GM12878 (cell line): ENCODE measurements at places on chromosomes 2 and 18. TPM values are rescaled to one million over a fixed set of nuclear protein-coding genes. Genes with fewer than 3 reads are reported as not detected.

DNA sequence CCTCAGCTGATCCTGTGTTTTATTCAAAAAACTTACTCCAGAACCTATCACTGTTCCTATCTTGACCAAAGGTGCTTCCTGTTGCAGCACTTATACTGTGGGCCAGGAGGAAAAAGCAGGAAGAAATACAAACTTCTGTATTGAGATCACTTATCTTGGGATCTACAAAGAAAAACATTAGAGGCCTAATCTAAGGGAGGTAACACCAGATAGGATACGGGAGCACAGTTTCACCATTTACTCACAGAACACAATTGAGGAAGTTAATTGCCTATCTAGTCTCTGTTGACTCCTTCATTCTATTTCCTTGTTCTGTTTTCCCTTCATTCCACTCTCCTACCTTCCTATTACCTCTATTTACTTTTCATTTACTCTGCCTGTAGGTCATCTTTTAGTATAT lies 287.2 kb upstream of the LINC00305 start:
- H3K36me3 ChIP-seq = no peaks in the 10 kb centered on the region
- no peaks in the 10 kb centered on the region for H3K4me1 ChIP-seq
- no peak for DNase-seq

DNA sequence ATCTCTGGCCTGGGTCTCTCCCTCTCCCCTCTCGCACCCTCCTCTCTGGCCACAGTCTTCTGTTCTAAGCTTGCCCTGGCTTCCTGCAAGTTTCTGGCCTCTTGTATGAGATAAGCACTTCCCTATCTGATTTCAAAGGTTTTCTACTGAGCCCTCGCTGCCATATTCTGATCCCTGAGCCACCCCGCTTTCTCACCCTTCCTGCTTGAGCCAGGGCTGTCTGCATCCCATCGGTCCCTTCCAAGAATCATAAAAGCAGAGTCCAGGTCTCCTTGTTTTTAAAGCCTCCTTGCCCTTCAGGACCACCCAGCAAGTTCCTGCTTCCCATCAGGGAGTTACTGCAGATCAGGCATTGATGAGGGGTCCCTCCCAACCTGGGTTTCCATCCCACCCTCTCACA lies 110.2 kb downstream of the PRKCE start:
- no peak for DNase-seq
- H3K4me3 ChIP-seq = no peak overlapping the region
- H3K4me1 ChIP-seq = peaks cover 15% of the 10 kb centered on the region
- H3K27me3 ChIP-seq = no peaks in the 10 kb centered on the region

Gene GALM
- 1.1 and 1.8 TPM in 2 replicates for total RNA-seq

Gene TGOLN2
- total RNA-seq = 62.6 and 64.7 TPM in 2 replicates

GRCh38 chr2:201441409-201441808 lies 9.8 kb downstream of the TRAK2 start:
- no peaks in the 10 kb centered on the region; the same call in 1 of the 2 replicates for H3K4me1 ChIP-seq
- H3K27me3 ChIP-seq = no peaks in the 10 kb centered on the region
- H3K36me3 ChIP-seq = no peaks in the 10 kb centered on the region
- DNase-seq = no peak
- H3K4me3 ChIP-seq = peak overlapping the region; percentile 1; the same call in 1 of the 2 replicates

DNA sequence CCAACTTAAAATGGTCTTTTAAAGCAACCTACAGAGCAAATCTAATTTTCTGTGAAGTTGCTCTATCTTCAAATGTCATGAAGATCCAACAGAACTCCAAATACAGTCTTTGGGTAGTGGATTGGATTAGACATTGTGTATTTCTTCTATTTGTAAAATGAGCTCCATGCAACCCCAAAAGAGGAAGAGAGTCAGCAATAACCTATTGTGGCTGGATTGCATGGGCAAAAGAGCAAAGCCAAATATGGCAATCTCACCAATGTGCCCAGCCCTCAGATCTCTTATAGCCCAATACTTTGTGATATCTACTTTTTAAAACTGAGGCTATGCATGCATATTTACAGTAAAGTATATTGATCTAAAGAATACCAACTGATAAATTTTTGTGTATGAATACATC lies 146.3 kb downstream of the TXNL1 start:
- H3K27ac ChIP-seq = no peak overlapping the region
- H3K4me1 ChIP-seq = no peaks in the 10 kb centered on the region
- H3K27me3 ChIP-seq = no peaks in the 10 kb centered on the region; the same call in 1 of the 2 replicates
- H3K4me3 ChIP-seq = no peak overlapping the region

Gene KCNJ3
- not detected in 2 replicates for total RNA-seq

GRCh38 chr2:43223521-43224001 lies 2.8 kb downstream of the ZFP36L2 start:
- H3K27ac ChIP-seq = peak overlapping the region; percentile 97
- no peaks in the 10 kb centered on the region for H3K27me3 ChIP-seq

Gene TANC1
- total RNA-seq = 0.48 and 0.59 TPM in 2 replicates

- H3K27ac ChIP-seq = no peak overlapping the region
- DNase-seq = no peak
- H3K27me3 ChIP-seq = no peaks in the 10 kb centered on the region
- H3K4me3 ChIP-seq = no peak overlapping the region
- H3K36me3 ChIP-seq = no peaks in the 10 kb centered on the region
- H3K4me1 ChIP-seq = no peaks in the 10 kb centered on the region
Observed at GRCh38 chr2:139201516-139201915, 421.3 kb upstream of the NXPH2 start.

Gene EGR4
- total RNA-seq = 0.16 TPM in 1 of 2 replicates, not detected in the other

DNA sequence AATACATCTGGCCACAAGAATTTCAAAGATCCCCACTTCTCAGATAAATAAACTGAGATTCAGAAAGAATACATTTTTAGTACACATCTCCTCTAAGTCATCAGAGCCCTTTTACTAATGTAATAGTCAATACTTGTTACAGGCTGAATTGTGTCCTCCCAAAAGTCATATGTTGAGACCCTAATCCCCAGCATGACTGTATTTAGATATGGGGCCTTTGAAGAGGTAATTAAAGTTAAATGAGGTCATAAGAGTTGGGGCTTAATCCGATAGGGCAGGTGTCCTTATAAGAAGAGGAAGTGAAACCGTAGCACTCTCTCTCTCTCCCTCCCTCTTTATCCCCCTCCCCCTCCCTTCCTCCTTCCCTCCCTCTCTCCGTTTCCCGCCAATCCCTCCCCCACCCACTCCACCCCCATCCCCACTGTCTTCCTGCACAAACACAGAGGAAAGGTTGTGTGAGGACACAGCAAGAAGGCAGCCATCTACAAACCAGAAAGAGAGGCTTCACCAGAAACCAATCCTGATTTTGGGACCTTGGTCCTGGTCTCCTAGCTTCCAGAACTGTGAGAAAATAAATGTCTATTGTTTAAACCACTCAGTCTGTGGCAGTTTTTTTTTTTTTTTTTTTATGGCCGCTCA lies 66.6 kb upstream of the ZNF397 start:
- no peaks in the 10 kb centered on the region for H3K27me3 ChIP-seq
- H3K4me3 ChIP-seq = no peak overlapping the region
- H3K36me3 ChIP-seq = no peaks in the 10 kb centered on the region
- H3K4me1 ChIP-seq = no peaks in the 10 kb centered on the region
- H3K27ac ChIP-seq = no peak overlapping the region

DNA sequence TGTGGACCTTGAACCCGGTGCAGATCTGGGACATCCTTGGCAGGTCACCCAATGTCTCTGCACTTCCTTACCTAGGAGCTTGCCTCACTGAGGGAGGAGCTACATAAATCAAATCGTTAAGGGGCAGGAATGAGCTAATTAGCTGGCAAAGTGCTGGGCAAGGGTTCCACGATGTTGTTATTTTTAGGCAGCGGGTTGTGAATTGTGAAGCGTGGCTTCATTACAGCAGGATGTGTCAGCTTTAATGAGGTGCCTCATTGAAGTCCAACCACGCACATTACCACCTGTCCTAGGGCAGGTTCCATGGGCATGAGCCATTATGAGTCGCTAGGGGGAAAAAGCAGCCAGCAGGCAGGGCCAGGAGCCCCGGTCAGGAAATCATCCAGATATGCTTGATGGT lies 127.0 kb upstream of the AGAP1 start:
- DNase-seq = no peak
- no peaks in the 10 kb centered on the region for H3K27me3 ChIP-seq
- no peaks in the 10 kb centered on the region for H3K36me3 ChIP-seq
- no peak overlapping the region for H3K4me3 ChIP-seq

- DNase-seq = no peak
- no peak overlapping the region for H3K27ac ChIP-seq
- H3K36me3 ChIP-seq = no peaks in the 10 kb centered on the region
- H3K4me3 ChIP-seq = no peak overlapping the region
- no peaks in the 10 kb centered on the region for H3K4me1 ChIP-seq
Observed at GRCh38 chr2:54855434-54855833, 132.0 kb downstream of the EML6 start.

Gene MYO5B
- 4.1 and 4.4 TPM in 2 replicates for total RNA-seq

DNA sequence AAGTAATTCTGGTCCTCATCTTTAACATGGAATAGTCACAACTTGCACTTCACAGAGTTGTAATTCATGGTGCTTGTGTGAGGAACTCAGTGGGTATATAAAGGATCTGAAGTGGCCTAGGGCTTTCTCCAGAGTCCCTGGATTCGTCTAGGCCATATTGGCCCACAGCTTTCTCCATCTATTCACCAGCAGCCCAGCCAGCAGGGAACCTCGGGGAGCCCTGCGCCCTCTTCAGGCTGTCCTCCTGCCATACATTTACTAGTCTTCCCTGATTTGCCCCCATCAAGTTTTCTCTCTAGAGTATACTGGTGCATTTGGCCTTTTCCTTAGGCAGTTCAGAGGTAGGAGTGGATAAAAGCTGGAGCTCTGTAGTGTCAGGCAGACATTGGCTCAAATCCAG lies 278.3 kb downstream of the MYCN start:
- H3K27me3 ChIP-seq = no peaks in the 10 kb centered on the region
- H3K4me3 ChIP-seq = no peak overlapping the region

Gene PSMA8
- total RNA-seq = not detected in 2 replicates

- H3K4me1 ChIP-seq = no peaks in the 10 kb centered on the region
- peaks cover 5% of the 10 kb centered on the region for H3K27me3 ChIP-seq
- H3K36me3 ChIP-seq = no peaks in the 10 kb centered on the region
- H3K27ac ChIP-seq = no peak overlapping the region
- no peak for DNase-seq
Observed at GRCh38 chr2:219570194-219570923, 980 bp downstream of the OBSL1 start.

DNA sequence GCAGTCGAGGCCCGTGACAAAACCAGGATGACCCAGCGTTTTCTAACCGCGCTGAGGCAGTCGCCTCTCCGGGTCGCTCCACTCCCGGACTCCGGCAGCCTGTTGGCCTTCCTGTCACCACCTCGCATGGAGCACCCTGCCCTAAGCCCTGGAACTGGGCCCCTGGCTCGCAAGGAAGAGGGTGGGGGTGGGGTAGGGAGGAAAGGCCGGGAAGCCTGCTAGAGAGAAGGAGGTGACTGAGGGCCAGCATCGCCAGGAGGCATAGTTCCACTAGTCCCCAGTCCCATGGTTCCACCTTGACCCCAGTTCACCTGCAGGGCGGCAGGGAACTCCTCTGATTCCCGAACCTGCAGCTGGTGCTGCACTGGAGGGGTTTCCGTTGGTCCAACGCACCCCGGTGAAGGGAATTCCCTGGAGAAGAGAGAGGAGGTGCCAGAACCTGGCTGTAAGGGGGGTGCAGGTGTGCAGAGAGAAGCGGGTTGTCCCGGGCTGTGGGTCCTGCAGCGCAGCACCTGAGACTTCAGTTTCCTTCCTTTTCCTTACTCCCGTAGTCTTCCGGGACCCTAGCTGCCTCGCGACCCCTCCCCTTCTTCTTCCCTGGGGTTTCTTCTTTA lies 11.8 kb upstream of the EN1 start:
- no peak overlapping the region for H3K4me3 ChIP-seq
- H3K27me3 ChIP-seq = peaks cover 34% of the 10 kb centered on the region

- H3K27ac ChIP-seq = no peak overlapping the region
- H3K4me3 ChIP-seq = no peak overlapping the region
- DNase-seq = no peak
- H3K27me3 ChIP-seq = no peaks in the 10 kb centered on the region; the same call in 1 of the 2 replicates
- H3K36me3 ChIP-seq = no peaks in the 10 kb centered on the region
- no peaks in the 10 kb centered on the region for H3K4me1 ChIP-seq
Observed at GRCh38 chr18:37566479-37567060, 972 bp upstream of the CELF4 start.

Gene DGUOK
- total RNA-seq = 69.2 and 74.2 TPM in 2 replicates

Gene ITGA4
- 75.0 and 87.9 TPM in 2 replicates for total RNA-seq

Gene PPP3R1
- total RNA-seq = 61.0 and 62.5 TPM in 2 replicates

Gene GPR35
- total RNA-seq = 0.56 and 1.1 TPM in 2 replicates

DNA sequence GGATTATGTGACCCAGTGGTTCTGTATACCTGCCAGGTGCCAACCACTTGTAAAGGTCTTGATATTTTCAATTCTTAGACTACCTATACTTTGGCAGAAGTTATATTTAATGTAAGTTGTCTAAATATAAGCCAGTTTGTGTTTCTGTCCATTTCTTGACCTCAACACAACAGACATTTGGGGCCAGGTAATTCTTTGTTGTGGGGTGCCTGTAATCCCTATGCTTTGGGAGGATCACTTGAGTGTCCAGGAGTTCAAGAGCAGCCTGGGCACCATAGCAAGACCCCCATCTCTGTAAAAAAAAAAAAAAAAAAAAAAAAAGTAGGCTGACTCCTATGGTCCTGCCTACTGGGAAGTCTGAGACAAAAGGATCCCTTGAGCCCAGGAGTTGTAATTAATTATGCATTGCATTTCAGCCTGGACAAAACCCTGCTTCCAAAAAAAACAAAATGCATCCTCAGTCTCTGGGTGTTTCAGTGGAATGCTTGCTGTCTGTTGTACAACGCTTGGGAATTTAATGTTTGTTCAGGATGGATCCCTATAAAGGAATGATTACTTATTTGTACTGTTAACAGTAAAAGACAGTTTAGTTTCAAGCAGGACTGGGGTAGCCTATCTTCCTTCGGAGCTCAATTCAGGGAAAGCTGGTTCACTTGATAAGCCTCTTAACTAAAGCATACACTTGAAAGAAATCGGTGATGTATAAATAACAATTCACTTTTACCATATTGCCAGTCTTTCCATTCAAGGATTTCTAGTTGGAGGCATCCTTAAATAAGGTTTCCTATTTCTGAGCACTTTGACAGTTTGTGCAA lies 3.4 kb downstream of the RPS27A start:
- no peak for DNase-seq
- no peaks in the 10 kb centered on the region for H3K27me3 ChIP-seq
- H3K27ac ChIP-seq = no peak overlapping the region
- H3K4me3 ChIP-seq = peak overlapping the region; percentile 93; the same call in 1 of the 2 replicates

DNA sequence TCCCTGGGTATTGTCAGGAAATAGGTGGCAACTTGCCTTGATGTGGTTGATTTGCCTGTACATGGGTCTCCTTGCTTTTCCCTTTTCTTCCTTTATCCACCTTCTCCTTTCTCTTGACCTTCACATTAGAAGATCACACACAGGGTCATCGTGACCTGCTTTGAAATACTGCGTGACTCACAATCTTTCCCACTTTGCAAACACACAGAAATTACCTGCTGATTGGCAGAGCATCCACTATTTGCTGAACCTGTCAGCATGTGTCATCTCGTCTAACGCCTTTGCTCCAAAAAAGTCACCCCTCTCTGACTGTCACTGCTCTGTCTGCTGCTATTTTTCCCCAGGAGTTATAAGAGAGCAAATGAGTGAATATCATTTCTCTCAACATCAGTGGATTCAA lies 60.8 kb downstream of the MYO3B start:
- DNase-seq = no peak
- no peak overlapping the region for H3K27ac ChIP-seq
- no peaks in the 10 kb centered on the region for H3K4me1 ChIP-seq
- no peaks in the 10 kb centered on the region; the same call in 1 of the 2 replicates for H3K36me3 ChIP-seq
- no peaks in the 10 kb centered on the region for H3K27me3 ChIP-seq
